ENCODE measurements at places on chromosomes 7 and 10.

GRCh38 chr7:137304624-137305235 is 38.8 kb downstream of the PTN start:
- no peak for DNase-seq

DNA sequence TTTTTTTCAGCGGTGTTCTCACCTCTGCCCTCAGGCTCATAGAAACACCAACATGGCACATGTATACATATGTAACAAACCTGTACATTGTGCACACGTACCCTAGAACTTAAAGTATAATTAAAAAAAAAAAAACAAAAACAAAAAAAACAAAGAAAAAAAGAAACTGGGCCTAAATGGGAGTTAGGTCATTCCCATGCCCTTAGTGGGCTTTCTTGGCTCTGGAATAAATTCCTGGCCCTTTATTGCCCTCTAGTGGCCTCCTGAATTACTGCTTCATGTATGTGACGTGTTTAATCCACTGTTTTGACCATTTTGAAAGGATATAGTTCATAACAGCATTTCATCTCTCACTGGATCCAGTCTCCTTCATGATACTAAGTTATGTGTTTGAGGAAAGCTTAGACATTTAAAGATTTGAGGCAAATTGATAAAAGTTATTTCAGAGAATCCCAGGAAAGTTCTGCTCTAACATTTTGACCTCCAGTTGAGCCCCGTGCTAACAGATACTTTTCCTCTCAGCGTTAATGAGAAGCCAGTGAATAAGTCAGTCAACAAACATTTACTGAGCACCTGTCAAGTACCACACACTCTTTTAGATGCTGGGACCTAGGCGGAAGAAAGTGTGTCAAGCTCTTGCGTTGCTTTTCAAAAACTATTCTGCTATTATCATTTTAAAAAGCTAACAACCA is 54.7 kb upstream of the SYPL1 start:
- DNase-seq = no peak

- DNase-seq = no peak
Observed at GRCh38 chr7:44637788-44638594, 31.6 kb downstream of the OGDH start.

- DNase-seq = peak; percentile 85
Observed at GRCh38 chr10:112811741-112812551, 138.1 kb upstream of the TCF7L2 start.

DNA sequence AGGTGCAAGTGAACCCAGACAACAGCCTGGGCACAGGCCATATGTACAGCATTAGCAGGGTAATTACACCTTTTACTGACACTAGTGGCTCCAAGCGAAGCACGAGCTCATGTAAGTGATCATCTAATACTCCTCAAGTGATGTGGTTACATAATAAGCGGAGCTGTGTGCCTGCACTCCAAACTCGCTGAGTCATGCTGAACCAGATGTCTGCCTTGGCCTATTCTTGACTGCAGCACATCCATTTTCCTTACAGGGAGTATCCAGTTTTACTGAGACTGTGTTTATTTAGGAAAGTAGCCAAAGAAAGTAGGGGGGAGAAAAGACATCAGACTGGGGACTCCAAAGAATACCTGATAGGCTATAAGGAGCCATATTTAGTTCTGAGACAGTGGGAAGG is 90.1 kb downstream of the GRM3 start:
- no peak for DNase-seq

GRCh38 chr7:147563669-147564068 is 1026.9 kb upstream of the C7orf33 start:
- no peak for DNase-seq

GRCh38 chr7:5420067-5420880 is 3.4 kb downstream of the TNRC18 start:
- DNase-seq = peak; percentile 46

DNA sequence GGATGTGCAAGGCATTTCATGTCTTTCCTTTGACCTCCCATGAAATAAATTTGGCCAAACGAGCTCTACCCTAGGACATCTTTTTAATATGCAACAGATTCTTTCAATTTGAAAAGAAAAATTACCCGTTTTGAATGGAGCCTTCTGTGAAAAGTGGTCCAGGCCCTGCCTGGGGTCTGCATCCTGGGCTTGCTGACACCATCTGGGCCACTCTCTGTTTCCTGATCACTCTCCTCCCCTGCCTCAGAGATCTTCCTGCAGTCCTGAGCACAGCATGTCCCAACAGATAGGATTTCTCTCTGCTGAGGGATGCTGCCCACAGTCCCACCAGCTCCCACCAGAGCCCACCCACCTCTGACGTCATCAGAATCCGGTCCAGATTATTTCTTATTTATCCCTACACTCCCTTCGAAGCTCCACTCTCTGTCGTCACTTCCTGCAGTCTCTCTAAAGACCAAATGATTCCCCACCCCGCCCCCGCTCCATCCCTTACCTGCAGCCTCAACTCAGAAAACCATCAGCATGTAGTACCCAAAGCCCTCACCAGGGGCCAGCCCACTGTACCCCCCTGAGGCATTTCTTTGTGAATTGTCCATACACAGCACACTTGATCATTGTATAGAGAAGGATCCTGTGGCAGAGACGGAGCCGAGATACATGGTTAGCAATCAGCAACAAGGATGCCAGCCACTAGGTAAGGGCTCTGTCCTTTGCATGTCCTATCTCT is 192.1 kb upstream of the MGMT start:
- DNase-seq = peak; percentile 32

- DNase-seq = peak; percentile 88
Observed at GRCh38 chr7:100465702-100466311, 1.7 kb upstream of the SPACDR start.

DNA sequence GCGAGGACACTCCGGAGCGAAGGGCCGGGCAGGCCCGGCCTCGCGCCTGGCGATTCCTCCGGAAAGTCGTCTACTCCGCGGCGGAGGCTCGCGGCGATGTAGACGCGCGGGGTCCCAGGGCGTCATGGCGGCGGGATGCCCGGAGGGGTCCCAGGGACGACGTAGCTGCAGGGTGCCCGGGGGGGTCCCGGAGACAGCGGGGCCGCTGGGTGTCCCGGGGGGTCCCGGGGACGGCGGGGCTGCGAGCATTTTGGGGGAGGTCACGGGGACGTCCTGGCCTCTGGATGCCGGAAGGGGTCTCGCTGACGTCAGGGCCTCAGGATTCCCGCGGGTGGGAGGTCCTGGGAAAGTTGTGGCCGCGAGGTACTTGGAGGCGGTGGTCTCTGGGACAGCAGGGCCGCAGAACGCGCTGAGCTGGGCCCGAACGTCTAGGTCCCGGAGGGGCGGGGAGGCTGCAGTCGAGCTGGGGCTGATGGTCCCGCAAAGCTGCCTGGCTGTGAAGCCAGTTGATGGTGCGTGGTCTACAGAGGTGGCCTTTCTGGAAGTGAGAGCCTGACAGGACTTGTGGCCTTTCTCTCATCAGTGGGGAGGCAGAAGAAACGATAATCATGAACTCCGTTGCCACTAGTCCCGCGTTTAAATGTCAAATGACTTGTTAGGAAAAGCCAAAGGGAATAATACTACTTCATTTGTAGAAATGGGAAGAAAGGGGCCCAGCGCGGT is 637 bp downstream of the HSPA14 start:
- peak; percentile 73 for DNase-seq

- DNase-seq = no peak
Observed at GRCh38 chr10:129775681-129776080, 188.4 kb downstream of the EBF3 start.

- no peak for DNase-seq
Observed at GRCh38 chr10:99659868-99660366, 608 bp downstream of the ENTPD7 start.

GRCh38 chr10:127755753-127756152 is 18.8 kb downstream of the FOXI2 start:
- DNase-seq = no peak

- DNase-seq = no peak
Observed at GRCh38 chr10:115432188-115432819, 339.1 kb downstream of the ATRNL1 start.

GRCh38 chr7:104979167-104979841 is 34.7 kb upstream of the KMT2E start:
- DNase-seq = peak; percentile 44

DNA sequence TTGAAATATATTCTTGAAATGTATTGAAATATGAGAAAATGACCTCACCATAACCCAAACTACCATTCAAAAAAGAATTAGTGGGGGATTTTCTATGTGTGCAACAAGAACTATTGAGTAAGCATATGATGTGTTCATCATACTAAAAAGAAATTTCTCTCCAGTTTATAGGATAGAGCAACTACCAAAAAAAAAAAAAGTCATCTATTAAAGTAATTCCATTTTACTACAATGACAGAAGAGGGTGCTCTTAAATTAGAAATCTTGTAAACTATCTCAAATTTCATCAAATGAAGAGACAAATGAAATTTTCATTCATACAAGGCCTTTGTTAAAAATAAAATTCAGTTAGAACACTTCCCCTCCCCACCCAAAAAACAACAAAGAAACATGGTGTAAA is 195.4 kb upstream of the PLXDC2 start:
- DNase-seq = no peak

GRCh38 chr7:51015581-51015980 is 232.9 kb upstream of the GRB10 start:
- DNase-seq = no peak

GRCh38 chr10:79267499-79267898 is 79.8 kb upstream of the PPIF start:
- DNase-seq = no peak

DNA sequence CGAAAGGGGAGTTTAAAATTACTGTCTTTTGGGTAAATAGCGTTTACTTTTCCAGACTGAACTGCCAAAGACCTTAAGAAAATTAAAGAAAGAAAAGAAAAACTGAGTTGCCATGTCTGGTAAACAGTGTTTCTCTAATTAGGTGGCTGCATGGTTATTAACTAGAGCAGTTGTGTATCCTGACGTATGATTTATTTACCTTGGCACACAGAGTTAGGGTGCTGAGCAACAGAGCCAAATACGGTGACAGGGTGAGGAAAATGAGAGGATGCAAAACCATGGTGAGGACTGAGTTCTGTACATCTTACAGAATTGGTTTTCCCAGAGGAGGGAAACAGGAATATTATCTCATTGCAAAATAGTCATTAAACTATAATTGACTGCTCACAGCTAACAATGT is 546.4 kb upstream of the FZD8 start:
- DNase-seq = peak; percentile 30

- no peak for DNase-seq
Observed at GRCh38 chr10:47339186-47339735, 8.9 kb upstream of the RBP3 start.

GRCh38 chr10:79939969-79940368 is 8.9 kb downstream of the SFTPD start:
- DNase-seq = no peak

DNA sequence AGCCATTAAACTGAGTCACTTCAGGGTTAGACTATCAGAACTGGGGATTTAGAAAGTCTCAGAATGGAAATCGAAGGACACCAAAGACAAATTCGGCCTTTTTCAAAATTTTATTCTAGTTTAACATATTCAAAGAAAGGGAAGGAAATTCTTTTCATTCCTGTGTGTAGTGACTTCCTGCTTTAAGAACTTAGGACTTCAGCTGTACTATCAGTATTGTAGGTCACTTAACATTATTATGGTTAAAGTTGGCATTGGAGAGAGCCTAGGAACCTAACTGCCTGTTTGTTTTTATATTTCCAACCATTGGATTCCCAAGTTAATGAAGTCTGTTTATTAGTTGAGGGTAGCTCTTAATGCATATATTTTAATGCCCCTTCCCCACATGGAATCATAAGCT is 63.7 kb downstream of the PTEN start:
- no peak for DNase-seq

GRCh38 chr10:44422570-44423101 is 37.7 kb upstream of the CXCL12 start:
- peak; percentile 88 for DNase-seq

GRCh38 chr7:37247861-37248260 is 200.8 kb downstream of the ELMO1 start:
- peak; percentile 80 for DNase-seq

DNA sequence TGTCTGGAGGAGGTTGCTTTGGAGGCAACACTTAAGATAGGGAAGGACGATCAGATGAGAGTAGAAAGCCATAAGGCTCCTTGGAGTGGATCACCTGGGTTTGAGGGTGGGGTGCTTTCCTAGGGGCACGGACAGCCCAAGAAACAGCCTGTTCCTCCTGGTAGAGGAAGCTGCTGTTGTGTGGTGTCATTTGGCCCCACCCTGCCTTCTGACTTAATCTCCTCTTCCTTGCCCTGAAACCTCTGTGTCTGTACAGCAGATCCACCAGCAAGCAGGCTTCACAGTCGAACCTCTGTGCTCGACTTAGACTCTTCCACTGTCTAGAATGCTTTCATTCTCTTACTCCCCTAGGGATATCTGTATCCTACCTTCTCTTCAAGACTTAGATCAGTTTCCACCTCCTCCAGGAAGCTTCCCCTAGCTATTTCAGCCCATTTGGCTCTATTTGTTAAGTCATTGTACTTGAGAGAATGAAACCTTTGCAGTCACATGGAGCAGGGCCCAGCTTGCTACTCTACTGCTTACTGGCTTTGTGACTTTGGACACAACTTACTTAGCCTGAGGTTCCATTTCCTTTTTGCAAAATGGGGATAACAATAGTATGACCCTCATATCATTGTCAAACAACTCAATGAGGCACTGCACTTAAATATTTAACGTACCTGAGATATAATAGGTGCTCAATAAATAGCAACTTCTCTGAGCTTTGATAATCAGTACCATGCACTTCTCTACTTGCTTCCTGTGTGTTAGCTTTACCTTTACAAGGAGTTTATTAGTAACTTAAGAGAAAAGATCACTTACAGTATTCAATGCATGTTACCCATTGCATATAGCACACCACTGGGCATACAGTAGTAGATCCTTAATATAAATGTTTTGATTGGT is 5.0 kb downstream of the MXI1 start:
- DNase-seq = no peak

Data from right hindlimb (tissue), 1 donor.